ENCODE measurements at places on chromosomes 4 and X.

- DNase-seq, result no peak
Observed at GRCh38 chrX:65637335-65637734, 30.1 kb upstream of the MSN start.

DNA sequence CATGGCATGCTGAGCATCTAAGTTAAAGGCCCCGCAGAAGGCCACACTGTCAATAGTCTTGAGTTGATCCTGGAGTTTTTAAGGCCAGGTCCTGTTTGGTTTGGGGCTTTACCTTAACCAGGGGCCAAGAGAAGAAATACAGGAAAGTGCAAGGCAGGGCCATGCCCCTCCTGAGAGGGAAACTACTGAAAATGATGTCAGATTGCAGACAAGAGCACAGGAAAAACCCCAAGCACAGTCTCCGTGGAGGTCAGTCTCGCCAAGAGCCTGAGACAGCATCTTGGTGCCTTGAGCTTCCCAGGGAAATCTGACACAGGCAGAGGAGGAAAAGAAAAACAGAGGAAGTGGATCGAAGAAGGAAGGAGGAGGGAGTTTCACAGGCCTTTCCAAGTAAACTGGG, 32.2 kb upstream of the GATB start:
- no peak for DNase-seq

DNA sequence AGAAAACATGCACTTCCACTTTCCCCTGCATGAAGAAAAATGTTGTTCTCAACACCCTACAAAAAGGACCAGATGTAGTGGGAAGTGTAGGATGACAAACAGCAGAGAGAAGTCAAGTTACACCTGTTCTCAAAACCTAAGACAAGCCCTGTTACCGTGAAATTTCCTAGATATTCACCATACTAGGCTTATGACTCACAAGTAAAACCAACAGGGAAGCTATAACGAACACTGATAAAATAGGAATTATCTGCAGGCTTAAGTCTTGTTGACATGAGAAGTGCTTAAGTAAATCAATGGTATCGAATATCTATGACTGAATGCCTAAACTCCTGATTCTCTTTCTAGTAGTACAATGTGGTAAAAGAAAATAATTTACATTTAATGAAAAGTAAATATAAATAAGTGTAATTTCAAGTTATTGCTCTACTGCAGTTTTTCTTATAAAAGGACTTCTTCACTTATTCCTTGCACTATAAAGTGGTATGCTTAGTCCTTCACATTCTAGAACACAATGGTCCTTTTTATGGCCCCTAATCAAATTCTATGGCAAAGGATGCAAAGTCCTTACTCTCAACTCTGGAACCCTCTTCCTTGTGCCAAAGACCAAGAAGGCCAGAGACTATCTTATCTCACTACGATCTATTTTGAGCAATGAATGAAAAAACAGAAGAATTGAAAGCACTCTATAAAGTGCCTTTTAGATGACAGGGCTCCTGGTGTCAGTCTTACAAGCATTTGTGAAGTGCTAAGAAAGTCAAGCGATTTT, 19.6 kb downstream of the AP1S2 start:
- no peak for DNase-seq

DNA sequence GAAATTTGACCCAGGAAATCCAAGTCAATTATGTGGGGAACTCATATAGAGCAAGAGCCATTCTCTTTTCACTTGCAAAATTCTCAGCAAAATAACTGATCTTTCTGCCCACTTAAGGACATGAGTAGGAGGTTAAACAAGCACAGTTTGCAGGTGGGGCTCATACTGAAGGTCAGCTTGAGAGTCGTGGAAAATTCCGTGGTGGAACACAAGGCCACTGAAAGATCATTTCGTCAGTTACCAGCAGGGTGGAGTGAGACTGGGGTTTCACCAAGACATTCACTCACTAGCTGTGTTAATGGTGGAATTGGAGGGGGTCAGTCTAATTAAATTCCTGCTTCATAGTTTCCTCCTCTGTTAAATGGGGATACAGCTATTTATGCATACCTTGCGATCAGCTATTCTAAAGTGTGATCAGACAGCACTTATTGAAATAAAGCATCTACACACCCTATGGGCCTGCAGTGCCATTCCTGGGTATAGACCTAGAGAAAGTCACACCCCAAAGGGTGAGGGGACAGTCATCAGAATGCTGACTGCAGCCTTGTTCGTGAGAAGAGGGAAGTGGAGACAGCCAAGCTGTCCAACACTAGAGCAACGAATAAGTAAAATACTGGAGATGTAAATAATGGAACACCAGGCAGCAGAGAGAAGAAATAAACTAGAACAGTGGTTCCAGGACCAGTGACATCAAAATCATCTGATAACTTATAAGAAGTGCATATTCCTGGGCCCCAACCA, 42.7 kb upstream of the CLNK start:
- no peak for DNase-seq

DNA sequence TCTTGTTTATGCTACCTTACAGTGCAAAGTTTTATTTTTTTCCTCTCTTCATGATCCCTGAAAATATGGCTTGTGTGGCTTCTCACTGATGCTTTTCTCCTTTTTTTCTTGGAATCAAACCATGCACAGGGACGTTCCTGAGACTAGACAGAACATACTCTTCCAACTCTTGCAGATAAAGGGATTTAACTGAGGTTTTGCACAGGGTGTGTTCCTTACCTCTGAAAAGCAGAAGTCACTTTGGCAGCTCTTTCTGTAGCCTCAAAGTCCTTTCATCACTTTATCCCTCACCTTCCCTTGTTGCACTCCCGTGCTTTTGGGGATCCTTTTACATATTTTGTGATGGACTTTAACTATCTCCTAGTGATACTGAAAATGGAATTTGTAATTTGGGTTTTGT, 300.1 kb downstream of the SPRY1 start:
- DNase-seq, result no peak

DNA sequence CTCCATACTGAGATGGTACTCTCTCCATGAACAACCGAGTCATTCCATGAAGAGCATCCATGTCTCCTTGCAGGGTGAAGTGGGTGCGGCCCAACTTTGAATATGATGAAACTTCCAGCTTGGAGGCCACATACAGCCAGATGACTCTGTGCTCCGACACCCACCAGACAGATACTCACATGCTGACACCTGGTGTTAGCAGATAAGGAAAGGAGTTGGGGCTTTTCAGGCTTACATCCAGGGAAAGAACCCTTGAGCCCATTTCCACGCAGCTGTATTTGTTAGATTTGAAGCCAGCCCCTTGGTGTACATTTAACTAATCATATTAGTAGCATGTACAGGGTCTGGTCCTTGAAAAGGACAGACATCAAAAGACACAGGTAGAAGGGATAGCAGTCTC, 62.1 kb upstream of the PRRG3 start:
- no peak for DNase-seq

DNA sequence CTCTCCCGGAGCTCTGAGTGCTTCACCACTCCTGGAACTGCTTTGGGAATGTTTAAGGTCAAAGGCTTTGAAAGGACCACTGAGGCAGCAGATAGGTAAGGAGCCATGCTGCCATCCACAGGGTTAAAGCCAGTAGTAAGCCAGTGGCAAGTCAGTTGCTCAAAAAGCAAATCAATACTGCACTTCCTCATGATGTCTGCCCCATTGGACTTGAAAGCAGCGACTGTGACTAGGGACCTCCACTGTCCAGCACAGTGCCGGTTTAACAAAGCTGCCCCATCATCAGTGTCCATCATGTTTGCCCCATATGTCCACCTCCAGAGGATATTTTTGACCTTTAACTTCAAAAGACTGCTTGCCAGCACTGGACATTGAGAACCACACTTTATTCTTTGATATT, 49.9 kb upstream of the FGF13 start:
- DNase-seq, result no peak

Measured in tibial nerve (tissue), 4 donors.